Stimulated activated CD8-positive, alpha-beta memory T cell treated with anti-CD3 and anti-CD28 coated beads, Interleukin-4, amount 100 ng/mL, for 1 hour (primary cell): ENCODE measurements at places on chromosomes 1 and 21.

DNA sequence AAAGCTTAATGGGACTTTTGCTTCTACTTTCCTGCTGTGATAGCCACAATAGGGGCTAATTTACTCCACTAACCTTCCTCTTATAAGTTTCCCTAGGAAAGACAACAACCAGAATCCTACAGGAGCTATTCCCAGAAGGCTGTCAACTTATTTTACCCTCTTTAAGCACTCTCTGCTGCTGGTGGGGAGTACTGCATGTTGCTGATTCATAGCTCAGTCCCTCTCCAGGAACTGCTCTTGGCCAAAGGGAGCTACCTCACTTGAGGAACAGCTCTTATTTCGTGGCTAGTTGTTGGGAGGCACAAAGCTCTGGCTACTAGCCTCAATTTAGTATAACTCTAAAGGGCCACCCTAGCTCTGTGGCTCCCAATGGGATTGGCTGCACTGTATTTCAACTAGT is 37.2 kb downstream of the ADSS2 start:
- no peak for DNase-seq

DNA sequence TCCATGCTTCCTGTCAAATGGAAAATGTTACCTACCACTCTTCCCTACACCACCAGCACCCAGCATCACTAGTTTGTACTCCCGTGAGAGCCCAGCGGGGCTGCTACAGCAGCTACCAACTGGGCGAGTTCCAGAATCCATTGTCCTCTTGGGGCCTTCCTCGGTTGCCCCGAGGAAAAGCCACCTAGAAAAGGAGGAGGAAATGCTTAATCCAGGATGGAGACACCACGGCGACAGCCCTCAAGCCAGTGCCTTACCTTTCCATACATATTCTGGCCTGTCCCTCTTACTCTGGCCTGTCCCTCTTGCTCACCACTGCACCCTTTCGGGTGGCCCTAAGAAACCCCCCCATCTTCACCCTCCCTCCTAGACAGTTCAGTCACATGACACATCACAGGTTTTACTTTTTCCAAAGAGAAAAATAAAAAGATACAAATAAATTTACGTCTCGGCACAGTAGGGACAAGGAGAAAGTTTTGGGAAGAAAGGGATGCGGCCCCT is 478 bp downstream of the RIT1 start:
- no peak for DNase-seq

DNA sequence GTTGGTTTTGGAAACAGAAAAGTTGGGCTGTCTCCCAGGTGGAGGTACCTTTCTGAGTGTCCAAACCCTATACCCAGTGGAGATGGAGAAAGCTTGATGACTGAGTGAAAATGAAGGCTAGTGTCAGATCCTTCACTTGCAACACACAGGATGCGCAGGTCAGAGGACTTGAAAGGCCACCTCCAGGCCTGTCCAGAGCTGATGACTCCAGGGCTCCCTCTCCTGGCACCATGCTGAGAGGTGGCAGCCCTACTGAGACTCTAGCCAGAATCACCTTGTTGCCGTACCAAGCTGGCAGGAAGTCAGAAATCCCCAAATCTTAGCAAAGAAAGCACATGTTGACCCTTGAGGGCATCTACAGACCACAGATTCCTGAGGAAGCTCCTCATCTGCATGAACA is 16.4 kb downstream of the KNCN start:
- DNase-seq, result no peak

- DNase-seq, result no peak
Measured at GRCh38 chr21:45985471-45986315, 4.1 kb downstream of the COL6A1 start.
